Thyroid gland (tissue), 4 donors: ENCODE measurements at places on chromosomes 2 and 18. TPM values are rescaled to one million over a fixed set of nuclear protein-coding genes. Genes with fewer than 3 reads are reported as not detected.

- no peaks in the 10 kb centered on the region for H3K36me3 ChIP-seq
- no peak overlapping the region for H3K27ac ChIP-seq
- no peaks in the 10 kb centered on the region for H3K4me1 ChIP-seq
- no peak for DNase-seq
- no peak overlapping the region for H3K4me3 ChIP-seq
Observed at GRCh38 chr2:48183991-48184390, 277.7 kb upstream of the FBXO11 start.

GRCh38 chr2:23388294-23388693 is 3.3 kb downstream of the KLHL29 start:
- H3K36me3 ChIP-seq: no peaks in the 10 kb centered on the region
- no peak overlapping the region for H3K4me3 ChIP-seq
- DNase-seq: no peak
- H3K27ac ChIP-seq: no peak overlapping the region

DNA sequence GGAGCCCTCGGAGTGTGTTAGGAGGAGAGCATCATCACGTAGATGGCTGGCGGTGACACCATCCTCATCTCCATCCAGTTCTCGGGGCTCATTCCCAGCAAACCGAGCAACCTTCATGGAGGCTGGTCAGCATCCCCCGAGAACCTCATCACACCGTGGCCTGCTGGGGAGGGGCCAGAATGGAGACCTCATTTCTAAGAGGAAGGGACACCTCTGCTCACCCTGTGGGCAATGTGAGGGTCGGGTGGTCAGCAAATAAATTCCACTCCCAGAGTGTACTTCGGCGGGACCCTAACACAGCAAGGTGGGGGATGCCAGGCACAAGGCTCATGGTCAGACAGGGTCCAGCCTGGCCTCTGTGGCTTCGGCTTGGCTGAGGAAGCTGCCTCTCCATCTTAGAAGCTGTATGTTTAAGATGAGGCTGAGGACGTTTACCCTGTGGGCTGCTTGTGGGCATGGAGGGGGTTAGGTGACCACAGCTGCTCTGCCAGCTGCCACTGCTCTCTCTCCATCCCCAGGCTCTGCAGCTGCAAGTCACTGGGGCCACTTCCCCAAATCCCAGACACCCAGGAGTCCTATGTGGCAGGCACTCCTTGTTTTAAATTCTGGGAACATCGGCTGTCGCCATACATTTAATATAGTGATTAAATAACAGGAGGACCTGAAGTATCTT is 56.5 kb upstream of the PXDN start:
- H3K4me3 ChIP-seq: no peak overlapping the region
- H3K27me3 ChIP-seq: no peaks in the 10 kb centered on the region
- H3K27ac ChIP-seq: no peak overlapping the region
- peaks cover 27% of the 10 kb centered on the region for H3K4me1 ChIP-seq
- no peak for DNase-seq

GRCh38 chr2:58130238-58130637 is 83.6 kb downstream of the VRK2 start:
- no peaks in the 10 kb centered on the region for H3K27me3 ChIP-seq
- no peaks in the 10 kb centered on the region for H3K4me1 ChIP-seq
- H3K36me3 ChIP-seq: no peaks in the 10 kb centered on the region
- no peak for DNase-seq

DNA sequence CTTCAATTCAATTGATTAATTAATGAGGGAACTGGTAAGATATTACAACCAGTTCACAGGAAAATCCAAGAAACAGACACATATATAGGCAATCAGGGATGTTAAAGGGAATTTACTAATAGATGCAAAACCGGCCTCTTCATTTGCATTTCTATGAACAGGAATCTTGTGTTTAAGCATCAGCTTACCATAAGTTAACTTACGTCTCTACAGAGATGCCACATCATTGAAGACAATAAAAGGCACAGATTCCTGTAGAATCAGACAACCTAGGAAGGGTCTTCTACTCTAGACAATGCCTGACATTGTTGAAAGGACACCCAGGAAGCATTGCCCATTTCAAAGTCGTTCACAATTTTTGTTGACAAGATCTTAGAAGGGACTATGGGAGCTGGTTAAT is 121.0 kb upstream of the STPG4 start:
- H3K36me3 ChIP-seq: no peaks in the 10 kb centered on the region
- H3K4me1 ChIP-seq: peaks cover 21% of the 10 kb centered on the region

Gene DUSP19
- 5.9 TPM for total RNA-seq

DNA sequence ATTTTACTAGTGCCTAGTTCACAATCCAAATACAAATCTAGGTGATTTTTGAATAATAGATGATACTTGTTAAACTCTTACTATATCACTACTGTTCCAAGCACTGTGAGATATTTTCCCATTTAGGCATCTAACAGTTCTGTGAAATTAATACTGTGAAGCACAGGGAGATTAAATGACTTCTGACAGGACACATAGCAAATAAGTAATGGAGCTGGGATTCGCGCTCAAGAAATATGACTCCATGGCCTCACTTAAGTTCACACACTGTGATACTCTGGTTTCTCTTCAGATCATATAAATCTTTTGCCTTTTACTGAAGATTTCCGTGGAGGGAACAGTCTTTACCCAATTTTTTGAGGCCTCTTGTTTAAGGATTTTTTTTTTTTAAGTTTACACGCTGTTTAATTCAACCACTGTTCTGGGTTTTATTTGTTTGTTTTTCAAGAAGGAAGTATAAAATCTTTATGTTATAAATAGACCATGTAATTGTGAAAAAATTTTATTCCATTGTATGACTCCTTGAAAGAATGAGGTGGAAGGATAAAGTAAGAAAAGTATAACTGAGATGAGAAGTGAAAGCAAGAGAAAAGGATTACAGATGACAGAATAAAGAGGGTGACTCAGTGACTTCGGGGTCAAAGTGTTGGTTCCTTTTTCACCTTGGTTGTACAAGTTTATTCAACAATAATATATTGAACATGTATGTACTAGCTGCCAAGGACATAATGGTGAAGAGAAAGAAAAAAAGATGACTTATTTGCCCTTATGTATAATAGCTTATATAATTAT is 30.2 kb downstream of the RBM45 start:
- no peaks in the 10 kb centered on the region for H3K27me3 ChIP-seq
- H3K4me3 ChIP-seq: no peak overlapping the region
- H3K4me1 ChIP-seq: no peaks in the 10 kb centered on the region
- H3K36me3 ChIP-seq: no peaks in the 10 kb centered on the region
- no peak overlapping the region for H3K27ac ChIP-seq

DNA sequence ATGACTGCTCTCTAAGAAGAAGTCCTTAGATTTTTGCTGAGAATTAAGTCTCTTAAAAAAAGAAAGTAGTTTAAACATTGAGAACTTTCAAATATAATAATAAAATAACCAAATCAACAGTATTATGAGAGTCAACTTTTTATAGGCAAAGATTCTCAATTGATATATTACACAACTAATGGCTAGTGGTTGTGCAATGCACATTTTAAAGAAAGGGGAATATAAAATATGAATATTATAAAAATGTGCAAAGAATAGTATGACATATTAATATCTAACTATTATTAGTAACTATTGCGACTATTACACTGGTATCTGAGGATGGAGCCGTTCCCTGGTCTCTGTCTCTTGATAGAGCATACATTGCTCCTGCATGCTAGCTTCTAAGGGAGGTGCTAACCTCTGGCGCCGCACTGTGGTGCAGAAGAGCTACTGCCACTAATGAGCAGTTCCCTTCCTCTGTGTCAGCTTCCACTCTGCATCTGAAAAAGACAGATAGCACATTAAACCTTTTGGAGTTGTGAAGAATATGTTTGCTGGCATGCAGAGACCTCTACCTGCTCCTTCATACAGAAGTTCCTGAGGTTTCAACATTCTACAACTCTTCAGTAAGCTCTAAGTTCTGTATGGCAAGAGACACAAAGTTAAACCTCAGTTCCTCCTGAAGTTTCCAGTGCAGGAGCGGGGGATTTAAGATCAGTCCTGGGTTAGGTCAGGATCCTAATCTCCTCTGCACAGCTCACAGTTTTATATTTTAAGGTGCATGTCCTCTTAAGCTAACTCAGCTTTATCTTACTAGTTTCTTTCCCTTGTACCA is 3.5 kb upstream of the SLC9A2 start:
- H3K4me1 ChIP-seq: peaks cover 11% of the 10 kb centered on the region
- no peak overlapping the region for H3K27ac ChIP-seq
- no peak overlapping the region for H3K4me3 ChIP-seq
- peak; percentile 56 for DNase-seq
- H3K27me3 ChIP-seq: no peaks in the 10 kb centered on the region
- no peaks in the 10 kb centered on the region for H3K36me3 ChIP-seq

- no peaks in the 10 kb centered on the region for H3K36me3 ChIP-seq
- H3K27me3 ChIP-seq: no peaks in the 10 kb centered on the region
- peaks cover 31% of the 10 kb centered on the region for H3K4me1 ChIP-seq
- peak overlapping the region; percentile 60 for H3K27ac ChIP-seq
Observed at GRCh38 chr18:79982736-79983135, 5.6 kb downstream of the TXNL4A start.

- no peak for DNase-seq
- no peak overlapping the region for H3K27ac ChIP-seq
- no peak overlapping the region for H3K4me3 ChIP-seq
- H3K4me1 ChIP-seq: no peaks in the 10 kb centered on the region
- H3K27me3 ChIP-seq: no peaks in the 10 kb centered on the region
Observed at GRCh38 chr2:240794178-240794721, 25.8 kb downstream of the KIF1A start.

DNA sequence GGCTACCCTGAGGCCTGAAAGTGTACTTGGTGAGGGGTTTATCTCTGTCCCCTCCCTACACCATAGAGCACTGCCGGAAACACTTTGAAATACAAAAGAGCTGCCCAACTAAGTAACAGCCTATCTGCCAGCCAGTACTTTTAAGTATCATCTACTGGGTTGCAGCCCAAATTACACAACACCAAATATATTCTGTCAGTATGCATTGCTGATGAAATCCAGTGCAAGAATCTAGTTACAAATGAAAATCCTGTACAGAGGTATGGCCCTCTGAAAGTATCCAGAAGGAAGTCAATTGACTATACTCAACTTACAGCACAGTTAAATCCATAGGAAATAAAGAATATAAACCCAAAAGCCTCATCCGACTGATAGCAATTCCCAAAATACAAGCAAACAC is 280.8 kb downstream of the CCDC85A start:
- DNase-seq: no peak
- H3K27me3 ChIP-seq: no peaks in the 10 kb centered on the region
- H3K4me3 ChIP-seq: no peak overlapping the region
- no peaks in the 10 kb centered on the region for H3K36me3 ChIP-seq
- no peaks in the 10 kb centered on the region for H3K4me1 ChIP-seq

GRCh38 chr2:20431772-20432171 is 15.1 kb upstream of the RHOB start:
- H3K4me3 ChIP-seq: no peak overlapping the region
- no peak for DNase-seq
- H3K4me1 ChIP-seq: peaks cover 5% of the 10 kb centered on the region
- H3K36me3 ChIP-seq: no peaks in the 10 kb centered on the region
- H3K27ac ChIP-seq: no peak overlapping the region

- no peak overlapping the region for H3K4me3 ChIP-seq
- H3K4me1 ChIP-seq: no peaks in the 10 kb centered on the region
- no peaks in the 10 kb centered on the region for H3K36me3 ChIP-seq
Observed at GRCh38 chr2:85485815-85486214, 53.2 kb upstream of the MAT2A start.

Gene SERPINB2
- total RNA-seq: 0.67 TPM

DNA sequence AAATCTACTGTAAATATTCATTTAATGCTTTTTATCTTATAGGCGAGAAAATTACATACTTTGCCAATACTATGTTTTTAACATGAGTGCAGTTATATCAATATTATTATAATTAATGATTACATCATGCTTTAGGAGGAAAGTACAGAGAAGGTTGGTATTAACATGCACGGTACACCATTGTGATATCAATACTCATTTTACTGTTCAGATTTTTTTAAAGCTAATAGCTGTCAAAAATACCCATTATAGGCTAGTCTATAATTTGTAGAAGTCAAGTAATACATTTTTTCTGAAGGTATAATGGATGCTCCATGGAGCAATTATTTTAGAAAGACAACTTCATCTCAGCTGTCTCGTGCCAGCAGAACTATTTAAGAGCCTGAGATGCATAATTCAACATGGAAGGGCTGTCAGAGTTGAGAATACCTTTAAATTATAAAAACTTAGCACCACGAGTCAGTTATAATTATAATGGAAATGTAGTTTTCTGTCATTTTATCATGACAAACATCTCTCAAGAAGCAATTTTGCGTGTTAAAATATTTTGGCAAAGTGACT is 1641.7 kb upstream of the ACVR2A start:
- no peak overlapping the region for H3K27ac ChIP-seq
- H3K27me3 ChIP-seq: no peaks in the 10 kb centered on the region
- no peaks in the 10 kb centered on the region for H3K36me3 ChIP-seq
- H3K4me3 ChIP-seq: no peak overlapping the region

DNA sequence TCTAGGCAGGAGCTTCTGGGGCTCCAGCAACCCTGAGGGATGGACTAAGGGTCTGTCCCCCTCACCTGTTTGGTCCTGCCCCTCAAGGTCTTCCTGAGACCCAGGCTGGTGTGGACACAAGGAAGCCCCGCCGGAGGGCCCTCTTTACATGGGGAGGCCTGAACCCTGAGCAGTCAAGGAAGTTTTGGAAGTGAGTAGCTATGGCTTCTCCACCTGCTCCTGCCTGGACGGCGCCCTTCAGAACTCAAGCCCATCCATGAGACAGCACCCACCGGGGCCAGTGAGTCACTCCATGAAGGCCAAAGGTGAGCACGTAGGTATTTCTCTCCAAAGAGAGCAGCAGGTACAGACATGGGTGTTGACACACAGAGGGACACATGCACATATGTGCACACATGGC is 98.2 kb upstream of the CTDP1 start:
- no peaks in the 10 kb centered on the region for H3K27me3 ChIP-seq
- H3K4me1 ChIP-seq: peaks cover 25% of the 10 kb centered on the region
- no peaks in the 10 kb centered on the region for H3K36me3 ChIP-seq
- no peak overlapping the region for H3K27ac ChIP-seq

DNA sequence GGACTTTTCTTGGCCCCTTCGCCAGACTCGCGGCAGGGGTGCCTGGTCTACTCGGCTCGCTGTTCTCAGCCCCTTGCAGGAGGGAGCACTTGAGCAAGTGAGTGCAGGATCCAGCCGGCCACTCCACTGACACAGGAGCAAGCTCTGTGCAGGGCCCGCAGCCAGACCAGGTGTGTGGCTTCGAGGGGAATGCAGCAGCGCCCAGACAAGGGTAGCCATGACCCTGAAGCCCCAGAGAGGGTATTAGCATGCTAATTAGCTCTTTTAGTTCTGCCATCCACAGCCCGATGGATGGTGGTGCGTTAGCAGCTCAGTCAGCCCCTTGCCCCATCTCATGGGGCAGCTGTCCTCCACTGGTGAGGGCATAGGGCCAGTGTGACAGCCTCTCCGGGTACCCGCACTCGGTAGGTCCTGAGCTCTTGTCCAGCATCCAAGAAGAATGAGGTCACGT is 103.2 kb upstream of the HS6ST1 start:
- DNase-seq: no peak
- no peak overlapping the region for H3K4me3 ChIP-seq
- no peak overlapping the region for H3K27ac ChIP-seq
- H3K27me3 ChIP-seq: no peaks in the 10 kb centered on the region
